ENCODE measurements at places on chromosomes 12 and 14. TPM values are rescaled to one million over a fixed set of nuclear protein-coding genes. Genes with fewer than 3 reads are reported as not detected.

GRCh38 chr12:124694846-124695497 is 127.6 kb upstream of the NCOR2 start:
- DNase-seq = no peak

DNA sequence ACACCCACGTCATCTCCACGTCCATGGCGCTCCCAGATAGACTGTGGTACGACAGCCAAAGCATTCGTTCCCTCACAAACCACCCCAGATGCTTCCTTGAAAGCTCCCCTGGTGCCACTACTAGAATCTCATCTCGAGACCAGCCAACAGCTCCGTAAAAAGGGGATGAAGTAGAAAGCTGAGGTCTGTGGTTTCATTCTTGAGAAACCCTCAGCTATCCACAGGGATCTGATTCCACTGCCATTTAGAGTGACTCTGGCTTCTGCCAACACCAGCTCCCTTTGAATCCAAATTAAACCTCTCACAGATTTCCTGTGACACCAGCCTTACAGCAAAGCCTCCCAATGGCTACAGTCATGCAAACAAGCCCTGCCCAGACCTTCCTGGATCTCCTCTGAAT is 18.5 kb upstream of the FOXN3 start:
- no peak for DNase-seq

GRCh38 chr12:128798571-128799341 is 25.0 kb downstream of the SLC15A4 start:
- DNase-seq = no peak

GRCh38 chr12:117490130-117490529 is 128.7 kb upstream of the NOS1 start:
- no peak for DNase-seq

DNA sequence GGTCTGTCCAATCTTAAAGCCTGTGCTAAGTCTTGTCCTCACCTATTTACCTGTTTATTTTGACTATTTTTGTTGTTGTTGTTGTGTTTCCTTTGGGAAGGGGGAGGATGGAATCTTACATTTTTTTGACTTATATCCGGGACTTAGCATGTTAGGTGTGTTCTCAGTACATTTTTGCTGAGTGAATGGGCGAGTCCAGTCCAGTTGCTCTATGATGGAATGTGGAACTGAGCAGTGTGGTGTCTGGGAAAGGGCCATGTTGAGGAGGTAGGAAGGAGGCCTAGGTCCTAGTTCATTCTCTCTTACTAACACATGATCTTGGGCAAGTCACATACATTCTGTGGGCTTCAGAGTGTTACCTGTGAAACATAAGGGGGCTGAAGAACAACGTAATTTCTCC is 80.9 kb upstream of the SLC38A2 start:
- DNase-seq = no peak

DNA sequence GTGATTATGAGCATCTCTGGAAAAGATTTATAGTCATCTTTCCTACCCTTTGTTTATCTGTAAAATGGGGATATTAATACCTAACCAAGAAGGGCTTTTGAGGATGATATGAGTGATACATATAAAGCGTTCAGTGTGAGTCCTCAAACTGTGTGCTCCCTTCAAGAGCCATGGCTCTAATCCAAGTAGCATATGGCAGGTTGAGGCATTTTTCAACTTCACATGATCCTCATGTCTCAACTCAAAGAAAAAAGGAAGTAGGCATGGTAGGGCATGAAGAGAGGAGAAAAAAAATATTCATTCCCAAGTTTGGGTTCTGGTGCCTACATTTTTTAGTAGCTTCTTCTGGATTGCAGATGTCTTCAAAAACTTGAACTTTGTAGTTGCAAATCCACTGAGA is 286.3 kb upstream of the ATP2B1 start:
- no peak for DNase-seq

SAMD15 gene
- total RNA-seq = 2.0 TPM
